ENCODE measurements at places on chromosomes 12 and 14.

DNA sequence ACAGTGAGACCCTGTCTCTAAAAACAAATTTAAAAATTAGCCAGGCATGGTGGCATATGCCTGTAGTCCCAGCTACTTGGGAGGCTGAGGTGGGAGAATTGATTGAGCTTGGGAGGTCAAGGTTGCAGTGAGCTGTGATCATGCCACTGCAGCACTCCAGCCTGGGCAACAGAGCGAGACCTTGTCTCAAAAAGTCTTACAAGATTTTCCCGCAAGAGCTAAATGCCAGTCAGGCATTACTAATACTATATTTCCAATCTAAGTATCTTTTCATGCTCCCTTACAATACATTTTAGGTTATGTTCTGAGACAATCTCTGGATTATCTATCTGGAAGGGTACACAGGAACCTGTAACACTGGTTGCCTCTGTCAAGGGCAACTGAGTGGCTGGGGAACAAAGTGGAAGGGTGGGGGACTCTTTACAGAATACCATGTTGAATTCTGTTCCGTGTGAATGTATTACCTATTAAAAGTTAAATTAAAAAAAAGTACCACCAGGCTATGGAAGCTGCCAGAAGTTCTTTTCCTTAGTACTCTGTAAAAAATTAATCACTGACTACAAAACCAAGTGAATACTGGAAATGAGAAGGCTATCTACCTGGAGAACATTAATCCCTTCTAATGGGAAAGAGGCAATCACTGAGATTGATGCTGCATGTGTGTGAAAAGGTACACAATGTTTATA, 56.7 kb downstream of the BTBD7 start:
- no peak for DNase-seq

- DNase-seq: peak; percentile 4
Measured at GRCh38 chr14:104436047-104436591, 143.4 kb upstream of the C14orf180 start.

- no peak for DNase-seq
Measured at GRCh38 chr12:29565727-29566126, 68.2 kb upstream of the OVCH1 start.

DNA sequence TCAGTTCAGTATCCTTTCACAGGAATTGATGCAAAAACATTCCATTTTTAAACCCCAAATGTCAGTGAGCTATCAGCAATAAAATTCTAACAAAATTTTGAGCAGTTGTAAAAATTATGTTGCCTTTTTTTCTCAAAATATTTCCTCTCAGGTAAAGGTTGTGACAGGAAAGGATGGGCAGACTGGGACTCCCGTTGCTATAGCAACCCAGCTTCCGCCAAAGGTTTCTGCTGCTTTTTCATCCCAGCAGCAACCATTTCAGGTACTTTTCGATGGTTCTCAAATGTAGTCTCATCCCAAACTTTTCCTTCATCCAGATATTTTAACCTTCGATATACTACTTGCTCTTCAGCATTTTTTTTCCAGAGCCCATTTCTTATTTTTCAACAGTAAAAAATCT, 13.6 kb downstream of the EP400 start:
- no peak for DNase-seq

DNA sequence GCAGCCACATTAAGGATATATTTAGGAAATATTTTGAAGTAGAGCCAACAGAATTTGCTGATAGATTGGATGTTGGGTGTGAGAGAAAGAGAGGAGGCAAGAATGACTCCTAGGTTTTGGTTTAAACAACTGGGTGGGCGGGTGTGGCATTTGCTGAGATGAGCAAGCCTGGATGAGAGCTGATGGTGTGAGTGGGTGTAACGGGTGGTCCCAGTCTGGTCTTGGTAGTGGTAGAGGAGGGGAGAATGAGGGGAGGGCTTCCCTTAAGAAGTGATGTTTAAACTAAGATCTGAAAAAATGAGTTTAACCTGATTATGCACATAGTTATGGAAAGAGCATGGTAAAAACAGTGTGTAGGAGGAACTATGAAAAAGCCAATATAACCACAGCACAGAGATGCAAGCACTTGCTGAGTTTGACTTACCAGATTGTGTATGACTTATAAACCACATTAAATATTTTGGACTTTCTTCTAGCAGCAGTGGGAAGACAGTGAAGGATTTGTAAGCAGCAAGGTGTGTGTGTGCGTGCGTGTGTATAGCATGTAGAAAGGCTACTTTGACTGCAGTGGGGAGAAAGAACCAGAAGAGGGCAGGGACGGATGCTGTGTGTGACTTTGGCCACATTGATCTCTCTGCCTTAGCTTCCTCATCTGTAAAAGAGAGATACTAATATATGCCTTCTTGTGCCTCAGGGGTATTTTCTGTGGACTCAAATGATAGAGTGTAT, 139.7 kb downstream of the PRIMA1 start:
- no peak for DNase-seq

DNA sequence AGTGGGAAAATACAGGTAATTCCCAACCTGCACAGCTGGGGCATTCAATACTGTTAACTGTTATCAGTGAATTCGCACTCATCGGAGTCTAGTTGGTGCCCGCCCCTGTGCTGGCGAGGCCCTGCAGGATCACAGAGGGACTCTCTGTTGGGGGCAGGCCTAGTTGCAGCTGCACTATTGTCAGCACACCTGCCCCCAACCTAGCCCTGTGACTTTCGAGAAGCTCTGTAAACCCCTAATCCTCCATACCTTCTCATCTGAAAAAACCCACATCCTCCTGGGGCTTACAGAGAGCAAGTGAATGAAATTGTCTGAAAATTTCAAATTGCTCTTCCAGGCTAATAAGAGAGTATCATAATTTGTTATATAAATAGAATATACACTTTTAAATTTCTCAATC, 132.2 kb upstream of the NUDT4 start:
- no peak for DNase-seq

DNA sequence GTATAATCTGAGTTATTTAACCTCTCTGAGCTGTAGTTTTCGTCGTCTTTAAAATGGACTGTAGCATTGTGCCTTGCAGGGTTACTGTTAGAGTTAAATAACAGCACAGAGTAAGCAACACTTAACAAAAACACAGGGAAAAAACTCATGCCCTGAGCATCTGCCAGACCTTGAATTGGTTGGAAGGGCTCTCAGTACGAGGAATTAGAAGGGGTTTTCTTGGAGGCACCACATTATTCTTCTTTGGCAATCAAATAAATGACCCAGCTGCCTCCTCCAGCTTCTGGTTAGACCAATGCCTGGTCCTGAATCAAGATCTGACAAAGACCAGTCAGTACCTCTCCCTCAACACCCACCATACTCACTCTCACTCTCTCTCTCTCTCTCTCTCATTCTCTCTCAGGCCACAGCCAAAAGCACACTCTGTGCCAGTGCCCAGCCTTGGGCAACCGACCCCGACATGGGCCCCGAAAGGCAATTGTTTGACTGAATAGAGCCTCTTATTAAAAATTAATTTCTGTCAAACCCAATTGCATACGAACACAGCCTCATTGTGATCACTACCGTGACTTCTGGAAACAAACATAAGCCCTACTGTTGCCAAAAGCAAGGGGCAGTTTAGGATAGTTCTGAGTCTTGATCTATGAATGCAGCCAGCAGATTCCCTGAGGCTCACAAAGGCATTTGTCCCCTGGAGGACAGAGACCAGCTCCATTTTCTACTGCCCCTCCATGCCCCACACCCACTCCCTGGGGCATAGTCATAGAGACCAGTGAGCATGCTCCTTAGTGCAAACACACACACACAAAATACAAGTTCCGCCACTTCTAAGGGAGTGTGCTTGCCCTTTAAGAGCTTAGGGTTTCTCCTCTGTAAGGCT, 23.9 kb downstream of the DUSP6 start:
- no peak for DNase-seq

- DNase-seq: no peak
Measured at GRCh38 chr14:99278836-99279235, 6.8 kb upstream of the BCL11B start.

GRCh38 chr14:53668897-53669296, 287.7 kb downstream of the BMP4 start:
- DNase-seq: peak; percentile 60

DNA sequence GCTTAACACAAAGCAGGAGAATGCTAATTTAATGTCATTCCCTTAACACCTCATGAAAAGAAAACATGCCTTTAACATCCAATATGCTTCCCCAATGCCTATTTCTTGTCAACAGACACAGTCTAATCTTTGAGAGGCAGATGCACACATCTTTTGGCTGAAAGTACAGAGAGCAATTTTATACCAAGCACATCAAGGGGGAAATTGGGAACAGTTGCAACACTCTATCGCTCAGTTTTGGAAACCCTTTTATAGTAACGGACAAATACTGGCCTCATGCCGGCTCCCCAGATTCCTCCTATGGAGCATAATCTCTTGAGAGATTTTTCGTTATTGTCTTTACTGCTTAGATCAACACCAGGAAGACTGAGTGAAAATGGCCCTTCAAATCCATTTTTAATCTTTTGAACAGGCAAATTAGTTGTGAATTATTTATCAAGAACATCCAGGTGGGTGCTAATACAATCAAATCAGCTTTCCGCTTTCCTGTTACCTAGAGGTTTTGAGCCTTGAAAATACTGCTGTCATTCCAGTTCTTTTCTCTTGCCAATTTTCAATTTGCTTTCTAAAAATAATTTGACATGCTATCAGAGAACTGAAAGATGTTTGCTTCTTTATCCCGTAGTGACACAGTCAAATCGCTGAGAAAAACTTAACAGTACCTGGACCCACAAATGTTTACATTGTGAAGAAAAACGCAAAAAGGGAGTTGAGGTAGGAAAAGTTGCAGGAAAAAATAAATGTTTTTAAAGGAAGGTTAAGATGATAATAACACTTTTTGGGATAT, 60.7 kb upstream of the CAND1 start:
- no peak for DNase-seq

- no peak for DNase-seq
Measured at GRCh38 chr12:131923260-131923659, 5.8 kb upstream of the PUS1 start.

DNA sequence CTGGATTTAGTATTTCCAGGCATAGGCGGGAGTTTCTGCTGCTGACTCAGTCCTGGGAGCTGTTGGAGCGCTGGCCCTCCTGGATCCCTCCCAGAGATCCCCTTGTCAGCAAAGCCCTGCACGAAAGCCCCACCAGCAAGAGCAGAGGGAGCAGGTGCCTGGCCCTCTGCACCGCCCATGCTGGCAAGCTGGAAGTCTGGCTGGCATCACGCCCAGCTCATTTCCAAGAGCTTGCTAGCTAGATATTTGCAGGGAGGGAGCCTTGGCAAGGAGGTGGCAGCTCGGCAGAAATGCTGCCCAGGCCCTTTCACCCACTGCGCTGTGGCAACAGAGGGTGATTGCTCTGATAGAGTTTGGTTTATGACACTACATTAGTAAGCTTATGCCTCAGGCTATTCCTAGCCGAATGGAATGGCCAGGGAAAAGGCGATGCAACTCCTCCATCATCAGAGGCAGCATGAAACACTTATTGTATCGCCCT, 193.9 kb downstream of the EMP1 start:
- peak; percentile 55 for DNase-seq

DNA sequence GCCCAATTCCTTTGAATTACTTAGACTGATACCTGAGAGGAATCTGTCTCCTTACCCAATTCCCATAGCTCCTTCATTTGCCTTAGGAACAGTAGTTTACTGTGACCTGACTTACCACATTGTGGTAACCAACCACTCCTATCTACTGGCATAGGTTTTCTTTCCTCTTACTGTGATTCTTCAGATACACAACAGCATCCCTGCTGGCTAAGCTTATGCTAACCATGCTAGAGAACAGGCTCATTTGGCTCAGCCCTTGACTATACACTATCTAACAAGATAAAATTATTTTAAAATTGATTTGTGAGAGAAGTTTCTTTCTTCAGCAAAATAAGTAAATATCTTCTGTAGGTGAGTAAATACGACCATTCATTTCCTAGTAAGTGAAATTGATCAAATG, 320.4 kb upstream of the DDHD1 start:
- no peak for DNase-seq

DNA sequence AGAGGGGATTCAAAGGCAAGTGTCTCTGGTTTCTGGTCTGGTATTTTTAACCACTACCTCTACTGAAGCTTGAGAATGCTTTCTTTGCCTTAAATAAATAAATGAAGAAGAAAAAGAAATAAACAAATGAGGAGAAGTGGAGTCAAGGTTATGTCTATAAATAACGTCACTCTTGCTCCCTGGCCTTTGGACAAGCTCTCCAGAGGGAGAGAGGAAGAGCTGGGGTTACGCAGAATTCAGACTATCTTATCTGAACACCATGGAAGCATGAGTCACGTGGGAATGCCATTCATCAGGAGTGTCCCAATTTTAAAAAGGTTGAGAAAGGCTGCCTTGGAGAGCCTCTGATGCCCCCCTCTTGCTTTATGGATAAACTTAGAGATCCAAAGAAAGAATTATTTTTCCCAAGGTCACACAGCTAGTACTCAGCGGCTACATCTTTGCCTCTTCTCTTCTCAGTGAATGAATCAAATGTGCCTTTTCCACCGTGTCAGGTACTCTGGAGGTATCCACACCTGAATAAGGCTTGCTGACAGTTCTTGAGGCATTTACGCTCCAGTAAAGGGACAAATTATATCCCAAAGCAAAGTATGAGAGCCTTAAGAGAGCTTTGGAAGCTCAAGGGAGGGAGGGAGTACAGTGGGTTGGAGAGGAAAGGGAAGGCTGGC, 12.9 kb upstream of the MSI1 start:
- peak; percentile 59 for DNase-seq

DNA sequence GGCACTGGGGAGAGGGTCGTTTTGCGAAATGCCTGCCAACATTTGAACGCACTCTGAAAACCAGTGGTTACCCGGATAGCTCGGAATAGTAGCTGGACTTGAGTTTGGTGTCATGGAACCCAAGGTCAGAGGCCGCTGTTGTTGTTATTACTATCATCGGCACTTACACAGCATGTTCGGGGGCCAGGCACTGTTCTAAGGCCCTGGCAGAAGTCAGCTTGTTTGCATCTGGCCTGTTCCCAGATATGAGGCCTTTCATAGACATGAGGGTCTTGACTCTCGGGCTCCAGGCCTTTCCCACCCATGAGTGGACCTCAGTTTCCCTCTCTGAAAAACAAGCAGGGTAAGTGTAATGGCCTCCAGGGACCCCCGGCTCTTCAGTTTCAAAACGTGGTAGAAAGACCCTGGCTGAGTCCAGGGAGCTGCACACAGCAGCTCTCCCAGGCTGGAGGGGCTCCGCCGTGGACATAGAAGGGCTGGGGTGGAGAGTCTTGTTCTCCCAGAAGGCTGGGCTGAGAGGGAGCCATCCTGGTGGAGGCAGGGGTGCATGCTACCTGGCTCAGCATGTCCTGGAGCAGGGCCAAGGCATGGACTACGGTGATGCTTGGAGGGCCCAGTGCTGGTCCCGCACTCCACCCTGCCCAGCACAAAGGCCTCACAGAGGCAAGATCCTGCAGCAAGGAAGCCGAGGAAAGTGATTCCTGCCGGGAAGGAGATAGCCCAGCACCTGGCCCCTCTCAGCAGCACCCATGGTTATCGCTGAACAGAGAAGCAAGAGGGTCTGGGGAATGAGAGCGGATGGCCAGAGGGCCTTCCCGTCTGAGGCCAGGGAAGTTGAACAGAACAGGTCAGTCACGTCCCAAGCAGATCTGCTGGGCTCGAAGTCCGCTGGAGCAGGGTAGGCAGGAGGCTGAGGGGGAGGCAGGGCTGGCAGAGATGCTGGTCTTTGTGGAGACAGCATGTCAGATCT, 63.5 kb upstream of the C14orf180 start:
- DNase-seq: no peak
